ENCODE measurements at places on chromosomes 12 and 14.
A peak's percentile ranks its signal among the peaks of the same experiment; 100 is the strongest.

DNA sequence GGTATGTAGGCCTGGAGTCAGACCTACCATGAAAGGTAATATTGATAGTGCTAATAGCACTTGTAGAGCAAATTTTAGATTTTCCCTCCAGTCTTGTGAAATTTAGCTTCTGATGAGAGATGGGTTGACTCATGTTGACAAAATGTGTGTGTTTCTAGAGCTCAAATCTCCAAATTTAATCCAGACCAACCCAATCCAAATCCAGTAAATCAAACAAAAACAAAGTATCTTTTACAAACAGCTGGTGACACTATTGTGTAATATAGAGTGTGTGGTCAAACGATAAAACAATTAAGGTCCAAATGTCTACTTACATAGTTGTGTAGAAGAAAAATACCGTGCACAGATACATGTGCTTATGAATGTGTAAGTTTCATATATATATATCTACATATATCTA, 63.4 kb upstream of the KITLG start:
- DNase-seq = no peak

DNA sequence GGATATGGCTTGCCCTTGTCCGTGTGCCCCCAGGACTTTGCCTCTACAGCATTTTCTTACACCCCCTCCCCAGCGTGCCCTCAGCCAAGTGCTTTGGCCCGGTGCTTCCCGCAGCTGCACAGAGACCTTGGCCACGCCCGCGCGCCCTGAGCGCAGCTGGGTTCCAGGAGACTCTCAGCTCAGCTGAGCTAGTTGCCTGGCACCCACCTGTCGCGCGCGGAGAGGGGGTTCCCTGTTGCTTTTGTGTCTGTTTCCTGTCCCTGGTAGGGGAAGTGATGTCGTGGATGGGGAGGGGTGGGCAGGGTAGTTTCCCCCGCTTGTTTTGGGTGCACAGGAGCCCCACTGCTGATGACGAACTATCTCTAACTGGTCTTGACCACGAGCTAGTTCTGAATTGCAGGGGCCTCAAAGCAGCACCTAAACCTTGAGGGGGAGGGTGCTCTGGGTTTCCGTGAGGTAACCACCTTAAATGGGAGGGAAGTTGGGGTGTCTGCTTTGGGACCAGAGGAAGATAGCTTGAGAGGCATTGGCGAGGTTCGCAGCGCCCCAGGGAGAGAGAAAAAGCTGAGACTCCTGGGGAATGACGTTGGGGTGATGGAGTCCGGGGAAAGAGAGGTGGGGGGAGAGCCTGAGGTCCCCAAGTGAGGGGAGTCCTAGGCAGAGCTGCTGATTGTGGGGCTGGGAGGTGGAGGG, 1.5 kb downstream of the DIO3 start:
- no peak for DNase-seq

- no peak for DNase-seq
These were observed 15.7 kb downstream of the ACTR6 start for GRCh38 chr12:100216337-100216736.

DNA sequence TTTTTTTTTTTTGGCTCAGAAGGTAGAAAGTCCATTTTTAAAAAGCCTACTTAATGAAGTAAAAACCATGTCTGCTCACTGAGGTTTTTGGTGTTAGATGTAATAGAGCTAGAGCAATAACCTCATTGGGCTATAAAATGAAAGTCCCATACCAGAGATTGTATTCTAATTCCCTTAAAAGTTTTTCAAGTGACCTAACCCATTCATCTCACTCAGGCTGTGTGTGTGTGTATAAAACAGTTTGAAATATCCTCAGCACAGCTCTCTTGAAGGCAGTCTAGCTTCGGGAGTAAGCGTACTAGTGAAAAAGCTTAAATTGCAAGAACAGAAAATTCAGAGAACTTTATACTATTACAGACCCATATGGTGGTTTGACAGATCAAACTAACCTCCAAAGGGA, 313.8 kb downstream of the CEP128 start:
- no peak for DNase-seq

GRCh38 chr12:121120323-121120722, 12.4 kb upstream of the P2RX7 start:
- DNase-seq = no peak

DNA sequence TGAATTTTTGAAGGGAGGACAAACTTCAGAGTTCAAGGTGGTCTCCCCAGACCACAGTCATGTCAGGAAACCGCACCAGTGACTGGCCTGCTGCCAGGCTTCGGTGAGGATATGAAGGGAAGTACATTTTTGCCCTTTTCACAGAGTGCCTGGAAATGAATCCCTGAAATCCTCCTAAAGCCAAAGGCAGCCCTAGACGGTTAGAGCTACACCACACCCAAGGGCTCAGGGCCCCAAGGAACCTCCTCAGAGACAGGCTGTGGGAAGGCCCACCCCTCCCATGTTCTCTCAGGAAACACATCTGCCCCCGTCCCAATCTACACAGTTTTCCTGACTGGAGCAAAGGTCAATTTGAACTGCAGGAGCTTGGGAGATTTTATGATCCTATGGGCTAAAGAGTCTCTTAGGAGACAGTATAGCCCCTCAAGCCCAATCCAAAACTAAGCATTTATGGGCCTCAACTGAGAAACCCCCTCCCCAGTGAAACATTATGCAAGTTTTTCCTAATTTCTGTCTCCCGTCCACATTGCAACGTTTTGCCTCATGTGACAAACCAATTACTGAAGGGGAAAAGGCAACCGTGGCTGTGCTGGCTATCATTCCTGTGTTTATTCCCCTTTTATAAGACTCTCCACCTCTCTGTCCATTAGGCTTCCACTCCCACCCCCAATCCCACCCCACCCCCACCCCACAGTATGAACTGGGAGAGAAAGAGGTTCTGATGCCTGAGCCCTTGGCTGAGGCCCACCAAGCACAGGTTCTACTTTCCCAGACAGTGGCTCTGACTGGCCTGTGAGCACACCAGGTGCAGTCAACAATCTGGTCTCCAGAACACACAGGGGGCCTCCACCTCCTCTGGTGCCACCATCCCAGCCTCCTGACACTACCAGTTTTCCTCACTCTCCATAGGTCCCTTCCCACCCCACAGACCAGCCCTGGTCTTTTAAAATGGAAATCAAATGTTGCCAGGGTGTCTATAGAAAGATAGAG, 9.6 kb upstream of the RNASE1 start:
- no peak for DNase-seq

GRCh38 chr12:102326982-102327381, 129.3 kb upstream of the PMCH start:
- no peak for DNase-seq

- DNase-seq = peak; percentile 2
These were observed 182.1 kb downstream of the C12orf50 start for GRCh38 chr12:87847147-87847546.

DNA sequence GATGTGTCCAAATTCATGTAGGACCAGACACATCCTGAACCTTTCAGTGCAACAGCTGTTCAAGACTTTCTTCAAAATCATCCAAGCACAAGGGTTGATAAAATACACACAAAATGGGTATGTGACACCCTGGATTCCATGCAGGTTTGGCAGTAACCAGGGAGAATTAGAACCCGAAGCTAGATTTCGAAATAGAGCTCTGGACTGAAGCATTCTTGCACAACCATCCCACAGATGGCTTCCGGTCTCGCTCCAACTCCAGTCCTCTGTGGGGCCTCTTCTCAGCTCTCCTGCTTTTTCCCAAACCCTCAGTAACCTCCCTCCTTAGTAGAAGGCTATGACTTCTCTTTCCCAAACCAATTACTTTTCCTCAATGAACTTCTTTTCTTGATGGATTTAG, 171.3 kb downstream of the TTC7B start:
- no peak for DNase-seq

GRCh38 chr14:59394268-59394667, 70.9 kb downstream of the GPR135 start:
- DNase-seq = no peak

DNA sequence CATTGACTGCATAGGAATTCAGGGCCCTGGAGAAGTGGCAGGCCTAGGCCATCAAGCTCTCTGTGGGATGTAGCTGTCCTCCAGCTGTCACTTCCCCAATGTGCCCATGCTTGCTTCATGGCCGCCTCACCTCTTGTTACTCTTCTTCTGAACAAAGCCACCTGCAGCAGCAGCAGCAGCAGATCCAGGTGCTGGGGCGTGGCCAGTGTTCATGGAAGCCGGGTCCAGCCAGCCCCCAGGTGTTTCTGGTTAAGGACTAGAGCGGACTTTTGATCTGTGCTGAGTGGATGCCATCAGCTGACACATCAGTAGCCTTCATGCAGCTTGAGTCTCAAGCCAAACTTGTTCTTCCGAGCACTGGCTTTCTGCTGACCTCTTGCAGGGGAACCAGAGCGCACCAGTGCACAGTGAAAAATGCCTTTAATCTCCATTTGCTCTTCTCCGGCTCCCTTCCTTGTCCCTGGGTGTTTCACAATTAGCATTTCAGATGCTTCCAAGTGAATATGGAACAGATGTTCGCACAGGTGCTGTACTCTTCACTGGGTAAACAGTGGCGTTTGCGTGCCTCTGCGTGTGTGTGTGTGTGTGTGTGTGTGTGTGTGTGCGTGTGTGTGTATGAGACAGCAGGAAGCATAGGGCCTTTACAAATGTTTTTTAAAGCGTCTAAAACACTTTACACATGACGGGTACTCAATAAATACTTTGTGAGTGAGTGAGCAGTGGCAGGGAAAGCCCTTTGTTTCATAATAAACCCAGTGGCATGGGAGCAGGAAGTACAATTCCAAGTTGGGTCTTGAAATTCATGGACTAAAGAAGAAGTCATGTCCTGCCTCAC, 20.1 kb downstream of the TPCN1 start:
- no peak for DNase-seq

DNA sequence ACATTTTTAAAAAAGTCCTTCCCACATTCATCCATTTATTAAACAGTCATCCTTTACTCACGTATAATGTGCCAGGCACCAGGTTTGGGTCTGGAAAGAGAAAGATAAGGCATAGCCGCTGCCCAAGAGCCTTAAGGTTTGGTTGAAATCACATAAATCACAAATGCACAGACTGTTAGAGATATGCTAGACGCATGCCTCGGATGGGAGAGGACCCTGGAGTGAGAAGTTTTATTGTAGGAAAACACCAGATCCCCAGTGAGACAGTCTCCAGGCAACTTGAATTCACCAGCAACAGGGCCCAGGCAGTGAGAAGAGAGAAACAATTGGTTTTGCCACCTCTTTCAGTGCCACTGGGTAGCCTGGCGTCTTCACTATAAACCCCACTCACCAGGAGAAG, 305.9 kb upstream of the AMIGO2 start:
- no peak for DNase-seq

- no peak for DNase-seq
These were observed 1.4 kb upstream of the FBXL14 start for GRCh38 chr12:1595690-1596347.

DNA sequence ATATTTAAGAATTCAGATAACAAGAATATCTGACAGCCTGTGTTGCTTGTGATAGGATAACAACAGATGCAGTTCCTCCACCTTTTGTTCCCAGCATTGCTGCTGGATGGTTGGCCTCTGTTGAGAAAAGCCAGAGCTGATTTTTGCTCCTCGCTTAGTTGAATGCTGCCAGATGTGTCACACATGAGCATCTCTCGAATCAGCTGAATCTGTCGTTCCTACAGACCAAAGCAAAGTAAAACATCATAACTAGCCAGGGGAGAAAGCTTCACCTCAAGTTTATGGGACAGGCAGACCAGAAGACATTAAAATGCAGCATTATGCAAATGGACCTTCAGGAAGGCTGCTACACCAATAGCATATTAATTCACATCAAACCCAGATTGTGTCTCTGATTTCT, 20.1 kb downstream of the RACGAP1 start:
- no peak for DNase-seq

- DNase-seq = peak; percentile 59
These were observed 32.0 kb upstream of the SEL1L start for GRCh38 chr14:81565441-81566290.

- no peak for DNase-seq
These were observed 36.3 kb downstream of the LIMA1 start for GRCh38 chr12:50246873-50247612.

GRCh38 chr12:73065913-73066312, 793.7 kb downstream of the TRHDE start:
- DNase-seq = no peak

DNA sequence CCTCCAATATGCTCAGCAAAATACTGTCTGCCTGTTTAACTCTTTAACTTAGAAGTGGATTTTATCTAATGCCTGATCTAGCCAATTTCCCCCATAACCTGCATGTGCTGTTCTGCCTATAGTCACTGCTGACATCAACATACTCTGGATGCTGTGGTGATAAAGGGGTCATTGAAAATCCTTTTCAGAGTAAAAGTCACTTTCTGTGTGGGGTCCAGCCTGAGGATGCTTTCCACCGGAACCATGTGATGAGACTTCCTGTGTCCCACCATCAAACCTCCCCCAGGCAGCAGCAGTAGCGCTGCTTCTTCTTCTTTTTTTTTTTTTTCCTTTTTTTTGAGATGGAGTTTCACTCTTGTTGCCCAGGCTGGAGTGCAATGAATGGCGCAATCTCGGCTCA, 607.0 kb downstream of the BCL11B start:
- no peak for DNase-seq

DNA sequence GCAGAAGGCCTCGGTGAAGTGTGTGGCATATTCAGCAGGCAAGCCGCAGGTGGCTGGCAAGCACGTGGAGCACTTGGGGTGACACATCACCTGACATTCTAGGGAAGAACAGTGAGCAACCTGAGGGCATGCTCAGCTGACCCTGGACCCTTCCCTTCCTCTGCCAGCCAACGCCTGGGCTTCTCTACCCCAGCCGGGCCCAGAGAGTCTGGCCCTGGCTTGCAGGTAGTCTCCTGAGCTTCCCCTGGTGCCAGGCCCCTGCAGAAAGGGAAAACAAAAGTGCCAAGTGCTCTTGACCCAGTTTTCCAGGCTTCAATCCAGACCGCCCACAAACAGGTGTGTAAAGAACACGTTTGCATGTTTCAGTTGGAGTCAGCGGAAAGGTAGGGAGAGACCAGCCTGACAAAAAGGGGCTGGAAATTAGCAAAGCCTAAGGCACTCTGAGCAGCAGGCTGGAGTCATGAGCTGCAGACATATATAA, 45.7 kb downstream of the PRKAB1 start:
- no peak for DNase-seq

GRCh38 chr14:104983231-104983721, 2.3 kb upstream of the CLBA1 start:
- DNase-seq = no peak

DNA sequence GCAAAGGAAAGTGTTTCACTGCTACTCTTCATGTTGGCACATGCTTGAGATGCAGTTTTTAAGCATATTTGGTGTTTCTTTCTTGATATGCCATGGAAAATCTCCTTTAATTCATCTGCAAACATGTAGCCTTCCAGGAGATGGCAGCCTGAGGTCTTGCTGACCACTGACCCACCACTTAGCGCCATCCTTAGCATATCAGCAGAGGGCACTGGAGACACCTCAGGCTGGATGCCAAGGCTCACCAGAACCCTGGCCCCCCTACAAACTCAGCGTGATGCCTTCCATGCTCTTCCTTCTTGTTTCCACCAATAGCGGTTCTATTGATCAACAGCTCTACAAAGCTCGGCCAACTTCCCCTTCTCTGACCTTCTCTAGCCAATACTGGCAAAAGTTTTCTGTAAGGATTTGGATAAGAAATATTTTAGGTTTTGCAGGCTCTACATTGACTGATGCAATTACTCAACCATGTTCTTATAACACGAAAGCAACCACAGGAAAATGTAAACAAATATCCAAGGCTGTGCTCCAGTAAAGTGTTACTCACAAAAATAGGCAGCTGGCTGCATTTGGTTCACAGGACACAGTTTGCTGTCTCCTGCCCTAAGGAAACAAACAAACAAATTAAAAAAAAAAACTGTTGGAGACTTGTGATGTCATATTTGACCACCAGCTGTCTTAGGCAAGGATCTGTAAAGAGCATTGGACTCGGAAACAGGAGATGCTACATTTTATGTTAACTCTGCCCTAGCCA, 209.7 kb downstream of the SLC15A4 start:
- peak; percentile 56 for DNase-seq
